ENCODE measurements at places on chromosomes 3 and 15.

- DNase-seq: no peak
Observed at GRCh38 chr3:105844704-105845103, 24.1 kb downstream of the CBLB start.

DNA sequence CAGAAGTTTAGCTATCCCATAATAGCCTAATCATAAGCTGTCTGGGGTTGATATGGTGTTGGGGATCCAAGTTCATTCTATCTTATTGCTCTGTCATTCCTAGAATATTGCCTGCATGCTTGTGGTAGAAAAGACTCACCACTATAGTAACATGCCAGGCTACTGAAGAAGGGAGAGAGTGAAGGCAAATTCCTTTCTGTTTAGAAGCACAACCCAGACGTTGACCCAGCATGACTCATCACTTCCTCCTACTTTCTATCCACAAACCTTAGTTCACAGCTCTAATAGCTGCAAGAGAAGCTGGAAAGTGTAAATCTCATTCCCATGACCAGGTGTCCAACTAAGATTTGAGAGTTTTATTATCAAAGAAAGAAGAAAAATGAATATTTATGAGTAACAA, 57.8 kb upstream of the NMD3 start:
- DNase-seq: no peak

GRCh38 chr3:102189541-102189940, 245.3 kb upstream of the ZPLD1 start:
- no peak for DNase-seq

DNA sequence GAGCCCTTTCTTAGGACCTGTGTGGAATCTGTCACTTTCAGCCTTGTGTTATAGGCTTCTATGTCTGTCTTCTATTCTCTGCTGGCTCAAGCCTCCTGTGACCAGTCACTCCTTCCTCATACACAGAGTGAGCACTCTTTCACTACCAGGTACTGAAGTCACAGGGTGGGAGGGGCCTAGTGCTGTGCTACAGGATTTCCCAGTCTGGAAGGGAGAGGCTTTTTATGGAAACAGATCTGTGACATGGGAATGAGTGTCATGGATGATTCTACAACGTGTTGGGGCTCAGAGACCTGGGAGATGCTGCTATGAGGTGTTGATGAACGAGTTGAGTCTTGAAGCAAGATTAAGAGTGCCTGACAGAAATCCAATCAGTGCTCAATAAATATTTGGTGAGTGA, 100.5 kb downstream of the PDCD6IP start:
- DNase-seq: no peak

- DNase-seq: no peak
Observed at GRCh38 chr15:77291107-77291506, 128.8 kb downstream of the PEAK1 start.

DNA sequence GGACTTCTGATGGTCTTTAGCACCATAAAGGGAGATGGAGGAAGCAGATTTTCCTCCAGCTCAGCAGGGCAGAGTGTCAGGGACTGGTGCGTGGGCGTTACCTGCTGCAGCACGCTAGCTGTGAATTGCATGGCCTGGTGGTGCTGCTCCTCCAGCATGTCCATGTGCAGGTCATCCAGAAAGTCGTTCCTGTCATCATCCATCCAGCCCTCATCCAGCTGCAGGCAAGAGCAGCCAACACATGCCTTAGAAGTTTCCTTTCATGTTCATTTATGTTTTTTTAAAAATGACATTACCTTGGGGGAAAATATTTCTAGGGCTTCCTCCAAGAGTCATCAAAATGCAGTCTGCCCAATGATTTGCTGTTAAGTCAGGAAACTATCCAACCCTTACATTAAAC, 239.2 kb downstream of the PDZRN3 start:
- no peak for DNase-seq

GRCh38 chr15:33460166-33460805, 149.5 kb downstream of the RYR3 start:
- DNase-seq: no peak

GRCh38 chr15:101179341-101180153, 72.3 kb downstream of the CHSY1 start:
- DNase-seq: no peak

DNA sequence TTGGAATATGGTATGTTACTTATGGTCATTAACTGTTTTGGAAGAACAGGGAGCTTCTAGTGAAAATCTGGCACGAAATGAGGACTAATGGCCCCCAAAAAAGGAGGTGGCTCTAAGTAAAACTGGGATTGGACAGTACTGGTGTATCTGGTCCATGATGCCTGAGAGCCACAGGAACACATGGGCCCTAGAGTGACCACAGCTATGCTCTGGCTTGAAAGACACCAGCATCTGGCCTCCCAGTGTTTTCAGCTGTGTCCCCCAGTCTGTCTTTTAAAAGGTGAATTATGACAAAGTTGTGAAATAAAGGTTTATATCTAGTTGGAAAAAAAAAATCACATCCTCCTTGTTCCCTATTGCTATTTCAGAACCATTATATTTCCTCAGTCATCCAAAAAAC, 64.5 kb downstream of the GSK3B start:
- DNase-seq: no peak

- no peak for DNase-seq
Observed at GRCh38 chr3:113536627-113537101, 4.3 kb downstream of the SIDT1 start.

DNA sequence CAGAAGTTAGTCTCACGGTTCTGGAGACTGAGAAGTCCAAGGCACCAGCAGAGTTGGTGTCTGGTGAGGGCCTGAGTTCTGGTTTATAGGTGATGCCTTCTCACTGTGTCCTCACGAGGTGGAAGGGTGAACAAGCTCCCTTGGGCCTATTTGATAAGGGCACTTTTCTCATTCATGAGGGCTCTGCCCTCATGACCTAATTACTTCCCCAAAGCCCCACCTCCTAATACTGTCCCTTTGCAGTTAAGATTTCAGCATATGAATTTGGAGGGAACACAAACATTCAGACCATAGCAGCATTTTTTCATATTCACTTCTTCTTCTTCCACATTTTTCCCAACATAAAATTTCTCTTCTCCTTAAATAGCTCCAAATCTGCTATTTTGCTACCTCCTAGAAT, 41.5 kb downstream of the TMEM41A start:
- DNase-seq: no peak

DNA sequence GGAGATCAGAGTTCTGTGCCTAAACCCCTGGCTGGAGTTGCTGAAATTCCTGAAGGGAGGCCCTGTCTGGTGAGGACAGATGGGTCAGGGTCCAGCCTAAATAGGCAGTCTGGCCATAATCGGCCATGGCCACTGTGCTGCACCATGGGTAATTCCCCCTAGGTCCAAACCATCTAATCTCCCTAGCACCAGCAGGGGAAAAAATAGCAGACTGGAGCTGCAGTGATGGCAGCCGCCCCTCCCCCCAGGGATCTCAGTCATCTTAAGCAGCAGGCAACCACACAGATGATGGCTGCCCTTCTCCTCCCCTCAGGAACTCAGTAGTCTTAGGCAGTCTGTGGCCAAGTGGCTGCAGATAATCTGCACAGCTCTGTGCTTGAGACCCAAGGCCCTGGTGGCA, 68.4 kb upstream of the CD96 start:
- DNase-seq: no peak

DNA sequence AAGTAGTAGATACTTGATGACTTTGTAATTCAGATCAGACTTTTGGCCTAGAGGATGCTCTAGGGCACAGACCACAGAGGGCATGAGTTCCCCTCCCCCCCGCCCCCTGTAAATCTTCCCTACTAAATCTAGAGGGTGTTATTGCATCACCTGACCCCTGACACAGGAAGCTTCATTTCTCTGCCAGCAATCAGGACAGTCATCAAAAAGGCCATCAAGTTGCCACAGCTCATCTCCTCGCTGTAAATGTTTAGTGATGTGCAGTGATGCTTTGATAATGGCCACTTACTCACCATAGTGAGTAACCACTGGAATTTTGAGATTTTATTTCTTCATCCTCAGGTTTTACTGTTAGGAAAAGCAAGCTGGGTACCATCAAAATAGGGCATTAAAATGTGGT, 289.2 kb upstream of the CHRM5 start:
- DNase-seq: no peak

- DNase-seq: no peak
Observed at GRCh38 chr15:65962187-65962586, 92.9 kb downstream of the RAB11A start.

DNA sequence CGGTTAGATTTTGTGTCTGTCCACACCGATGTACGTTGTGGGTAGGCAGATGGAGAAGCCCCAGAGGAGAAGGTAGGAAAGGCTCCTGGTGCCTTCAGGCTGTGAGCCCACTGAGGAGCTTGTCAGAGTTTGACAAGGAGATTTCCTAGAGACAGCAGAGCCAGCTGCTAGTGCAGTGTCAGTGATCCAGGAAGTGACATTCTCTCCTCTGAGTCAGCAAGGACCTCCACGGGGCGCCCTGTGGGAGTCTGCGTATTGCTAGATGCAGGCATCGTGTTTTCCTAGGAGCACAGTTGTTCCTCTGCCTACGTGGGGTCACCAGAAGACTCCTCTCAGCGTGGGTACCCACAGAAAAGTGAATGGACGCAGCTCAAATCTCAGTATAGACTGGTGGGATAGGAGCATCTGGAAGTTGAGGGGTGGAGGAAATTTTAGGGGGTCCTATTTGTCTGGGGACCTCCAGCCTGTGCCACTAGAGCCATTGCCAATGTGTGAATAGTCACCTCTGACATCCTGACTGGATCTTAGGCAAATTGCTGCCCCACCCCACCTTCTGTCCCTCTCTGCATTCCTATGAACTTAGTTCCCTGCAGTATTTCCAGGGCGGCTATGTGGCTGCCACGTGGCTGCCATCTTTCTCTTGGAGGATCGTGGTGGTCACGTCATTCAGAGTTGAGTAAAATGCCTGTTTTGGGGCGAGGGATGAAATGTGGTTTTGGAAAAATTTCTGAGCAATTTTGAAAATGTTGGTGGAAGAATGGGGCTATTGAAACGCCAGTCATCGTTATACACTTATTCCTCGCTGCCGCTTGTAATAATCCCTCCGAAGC, 84.8 kb upstream of the KLHL25 start:
- DNase-seq: no peak

DNA sequence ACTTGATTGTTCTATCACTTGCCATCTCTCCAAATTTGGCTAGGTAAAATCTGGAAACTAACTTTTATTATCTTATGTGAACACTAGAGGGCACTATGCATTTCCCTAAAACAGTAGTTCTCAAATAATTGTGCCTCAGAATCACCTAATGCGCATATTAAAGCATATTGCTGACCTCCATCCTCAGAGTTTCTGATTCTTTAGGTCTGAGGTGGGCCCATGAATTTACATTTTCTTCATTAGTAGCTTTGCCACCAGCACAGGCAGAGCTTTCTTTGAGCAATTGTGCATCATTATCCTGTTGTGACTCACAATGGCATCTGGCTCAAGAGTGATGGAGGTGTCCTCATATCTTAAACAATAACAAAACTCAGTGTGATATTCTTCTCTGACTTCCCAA, 17.5 kb upstream of the BCHE start:
- no peak for DNase-seq

GRCh38 chr3:23365066-23365465, 161.9 kb downstream of the UBE2E2 start:
- DNase-seq: no peak

- no peak for DNase-seq
Observed at GRCh38 chr3:9715136-9715535, 11.5 kb downstream of the CPNE9 start.

GRCh38 chr3:114411811-114412803, 118.3 kb downstream of the TIGIT start:
- no peak for DNase-seq

GRCh38 chr3:97910931-97911351, 61.3 kb downstream of the RIOX2 start:
- DNase-seq: no peak

DNA sequence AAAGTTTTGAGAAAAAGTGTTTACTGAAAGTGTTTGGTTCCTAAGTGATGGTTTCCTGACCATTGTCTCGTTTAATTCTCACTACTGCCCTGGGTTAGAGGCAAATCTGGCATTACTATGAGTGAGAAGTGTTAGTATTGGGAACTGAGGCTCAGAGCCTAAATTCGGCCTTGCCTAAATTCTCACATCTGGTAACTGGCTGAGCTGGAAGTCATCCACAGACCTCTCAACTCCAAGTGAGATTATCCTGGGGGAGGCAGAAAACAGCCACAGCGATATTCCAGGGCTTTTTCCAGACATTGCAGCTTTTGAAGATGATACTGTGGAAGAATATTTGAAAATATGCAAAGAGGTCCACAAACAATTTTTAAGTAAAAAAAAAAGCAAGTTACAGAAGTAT, 85.1 kb upstream of the TRA2B start:
- no peak for DNase-seq

- DNase-seq: no peak
Observed at GRCh38 chr3:126376444-126376843, 18.3 kb upstream of the CFAP100 start.

GRCh38 chr3:158111861-158112260, 2.0 kb downstream of the RSRC1 start:
- no peak for DNase-seq

DNA sequence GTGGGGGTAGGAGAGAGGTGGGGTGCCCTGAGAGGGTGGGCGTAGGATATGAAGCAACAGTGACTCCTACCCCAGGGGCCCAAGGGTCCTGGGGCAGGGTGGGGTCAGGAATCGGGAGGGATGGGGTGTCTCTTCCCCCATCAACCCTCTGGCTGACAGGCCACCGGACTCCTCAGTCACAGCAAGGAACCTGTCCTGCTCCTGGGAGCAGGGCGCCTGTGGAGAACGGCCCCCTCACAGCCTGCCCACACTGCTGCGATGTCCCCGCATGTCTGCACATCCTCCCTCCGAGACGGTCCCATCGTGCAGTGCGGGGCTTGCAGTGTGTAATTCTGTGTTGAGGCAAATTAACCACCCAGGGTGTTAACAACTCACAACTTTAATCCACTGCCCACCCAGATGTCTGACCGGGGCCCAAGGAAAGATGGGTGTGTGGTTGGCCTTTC, 2.7 kb downstream of the TM4SF19 start:
- DNase-seq: no peak

- no peak for DNase-seq
Observed at GRCh38 chr3:177110386-177110785, 86.9 kb downstream of the TBL1XR1 start.

- no peak for DNase-seq
Observed at GRCh38 chr3:94259291-94259690, 196.4 kb downstream of the NSUN3 start.

DNA sequence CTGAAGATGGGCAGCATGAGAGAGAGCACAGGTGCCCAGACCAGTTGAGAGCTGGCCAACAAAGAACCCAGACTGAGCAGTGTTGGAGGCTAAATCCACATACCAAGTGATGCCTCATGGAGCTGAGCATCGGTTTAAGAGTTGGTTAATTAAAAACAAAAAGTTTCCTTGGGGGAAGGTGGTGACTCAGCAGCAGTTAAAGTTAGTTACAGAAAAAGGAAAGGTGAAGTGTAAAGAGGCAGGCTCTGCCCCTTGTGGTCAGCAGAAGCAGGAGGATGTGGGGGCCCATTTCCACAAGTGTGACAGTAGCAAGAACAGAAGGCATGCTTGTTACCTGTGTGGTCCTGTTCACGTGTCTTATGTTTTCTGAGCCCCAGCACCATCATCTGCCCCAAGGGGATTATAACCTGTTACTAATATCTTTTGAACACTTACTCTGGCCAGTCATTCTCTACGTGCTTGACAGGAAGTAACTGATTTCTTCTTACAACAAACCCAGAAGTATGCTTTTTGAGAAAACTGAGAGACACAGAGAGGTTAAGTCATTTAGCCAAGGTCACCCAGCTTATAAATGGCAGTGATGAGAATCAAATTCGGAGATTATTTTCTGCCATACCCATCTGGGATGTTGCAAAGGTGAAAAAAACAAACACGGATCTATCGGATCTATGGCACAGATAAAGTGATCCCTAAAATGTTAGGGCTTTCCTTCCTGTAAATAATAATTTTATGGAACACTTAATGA, 91.0 kb downstream of the EPHB1 start:
- DNase-seq: no peak
